ENCODE measurements at places on chromosomes 16 and 17.

GRCh38 chr17:74877592-74878548 is 5.1 kb upstream of the FDXR start:
- no peak for DNase-seq

GRCh38 chr17:45305530-45306087 is 11.2 kb downstream of the MAP3K14 start:
- DNase-seq: no peak

GRCh38 chr16:83651871-83652270 is 155.9 kb upstream of the HSBP1 start:
- DNase-seq: no peak

DNA sequence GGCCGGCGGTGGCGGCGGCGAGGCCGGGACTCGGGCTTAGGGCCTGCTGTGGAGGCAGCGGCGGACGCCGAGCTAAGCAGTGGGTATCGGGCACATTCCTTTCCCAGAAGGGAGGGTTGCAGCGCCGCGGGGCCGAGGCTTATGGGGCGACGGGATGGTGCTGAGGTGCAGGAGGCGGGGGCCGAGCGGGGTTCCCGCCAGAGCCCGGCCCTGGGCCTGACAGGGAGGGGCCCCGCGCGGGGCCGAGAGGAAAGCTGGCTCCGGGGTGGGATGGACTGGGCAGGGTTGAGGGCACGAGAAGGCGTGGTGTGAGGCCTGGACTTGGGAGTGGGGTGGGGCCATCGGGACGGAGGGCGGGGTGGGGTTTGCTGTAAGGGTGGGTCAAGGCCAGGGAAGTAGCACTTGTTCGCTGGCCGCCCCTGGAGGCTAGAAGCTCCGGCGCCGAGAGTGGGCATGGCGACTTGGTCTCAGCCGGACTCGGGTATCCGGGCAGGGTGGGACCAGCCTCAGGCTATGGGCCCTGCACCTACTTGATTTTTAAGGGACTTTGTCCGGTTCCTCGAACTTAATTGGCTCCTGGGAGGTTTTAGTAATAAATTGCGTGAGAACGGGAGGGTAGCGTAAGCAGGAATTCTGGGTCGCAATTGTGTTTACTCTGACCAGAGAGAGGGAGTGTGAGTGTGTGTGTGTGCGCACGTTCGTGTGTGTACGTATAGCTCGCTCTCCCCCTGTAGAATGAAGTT is 396 bp downstream of the NFE2L1 start:
- DNase-seq: peak; percentile 82

GRCh38 chr17:65131946-65132345 is 5.2 kb upstream of the RGS9 start:
- DNase-seq: no peak

- DNase-seq: no peak
Measured at GRCh38 chr16:87209808-87210512, 107.2 kb downstream of the C16orf95 start.

DNA sequence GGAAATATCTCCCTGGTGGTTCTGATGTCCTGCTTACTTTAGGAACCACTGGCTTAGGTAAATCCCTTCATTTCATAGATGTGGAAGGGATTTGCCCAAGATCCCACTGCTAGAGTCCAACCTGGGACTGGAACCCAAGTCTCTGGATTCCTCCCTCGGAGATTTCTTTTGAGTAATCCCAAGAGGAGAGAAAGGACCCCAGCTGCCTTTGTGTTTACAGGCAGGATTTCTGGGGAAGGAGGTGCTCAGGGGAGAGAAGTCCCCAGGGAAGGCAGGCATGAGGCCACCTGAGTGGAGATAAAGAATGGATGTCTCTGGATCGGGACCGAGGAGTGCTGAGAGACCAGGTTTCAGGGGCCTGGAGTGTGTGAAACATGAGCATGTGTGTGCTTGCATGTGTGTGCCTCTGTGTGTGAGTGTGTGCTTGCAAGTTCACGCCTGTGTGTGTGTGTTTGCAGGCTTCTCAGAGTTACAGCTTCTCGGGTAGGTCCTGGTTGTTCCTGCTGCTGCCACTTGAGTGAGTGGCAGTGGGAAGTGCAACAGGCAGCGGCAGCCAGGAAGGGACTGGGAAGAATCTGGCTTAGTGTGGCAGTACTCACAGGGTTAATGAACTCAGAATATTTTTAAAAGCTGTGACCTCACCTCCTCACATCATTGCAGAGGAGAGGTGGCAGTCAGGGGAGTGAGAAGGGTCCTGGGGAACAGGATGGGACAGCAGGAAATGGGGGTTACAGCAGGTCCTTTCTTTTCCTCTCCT is 2.2 kb downstream of the KCNH6 start:
- no peak for DNase-seq

DNA sequence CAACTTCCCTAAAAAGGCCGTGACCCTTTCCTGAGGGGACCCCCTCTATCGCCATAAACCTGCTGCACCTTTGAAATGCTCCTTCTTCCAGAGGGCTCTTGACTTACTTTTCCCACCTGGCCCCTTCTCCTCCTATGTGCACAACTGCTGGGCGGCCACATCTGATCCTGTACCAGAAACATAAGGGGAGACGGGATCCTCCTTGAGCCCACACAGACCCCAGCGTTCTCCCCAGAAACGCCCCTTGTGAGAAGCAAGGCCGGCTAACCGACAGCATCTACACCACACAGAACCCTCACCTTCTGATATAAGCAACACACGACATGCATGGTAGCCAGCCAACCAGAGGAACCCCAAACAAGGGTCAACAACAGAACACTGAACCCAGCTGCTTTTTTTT is 14.2 kb upstream of the MNT start:
- no peak for DNase-seq

- DNase-seq: no peak
Measured at GRCh38 chr16:81036751-81037350, 1.2 kb downstream of the ATMIN start.

GRCh38 chr16:15790458-15790857 is 66.4 kb downstream of the MYH11 start:
- no peak for DNase-seq

DNA sequence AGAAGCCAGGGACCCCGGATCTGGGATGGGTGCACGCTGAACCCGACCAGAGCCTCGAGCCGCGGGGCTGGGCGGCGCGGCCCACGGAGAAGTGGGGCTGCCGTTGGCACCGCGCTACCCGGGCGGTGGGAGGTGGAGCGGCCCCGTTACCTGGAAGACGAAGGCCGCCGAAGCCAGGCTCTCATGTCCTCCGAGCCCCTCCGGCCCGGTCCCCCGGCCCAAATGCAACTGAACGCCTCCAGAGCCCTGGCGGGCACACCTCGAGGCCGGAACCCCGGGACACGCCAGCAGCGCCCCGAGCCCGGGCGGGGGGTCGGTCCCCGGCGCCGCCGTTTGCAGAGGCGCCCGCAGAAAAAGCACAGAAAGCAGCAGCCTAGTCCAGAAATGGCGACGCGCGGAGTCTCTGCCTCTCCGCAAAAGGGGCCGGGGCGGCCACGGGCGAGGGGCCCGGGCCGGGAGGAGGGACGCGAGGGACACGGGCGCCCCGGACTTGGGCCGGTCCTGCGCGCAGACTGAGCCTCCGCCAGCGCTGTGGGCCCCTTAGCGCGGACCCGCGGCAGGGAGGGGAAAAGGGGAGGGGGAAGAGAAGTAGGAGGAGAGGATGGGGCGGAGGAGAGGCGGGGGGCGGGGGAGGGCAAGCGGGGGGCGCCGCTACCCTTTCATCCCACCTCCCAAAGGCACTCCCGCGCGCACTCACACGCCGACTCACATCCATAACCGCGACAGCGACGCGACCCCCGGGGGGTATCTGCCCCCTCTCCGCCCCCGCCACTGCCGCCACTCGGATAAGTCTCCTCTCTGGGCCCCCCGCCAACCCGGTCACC is 1.4 kb downstream of the AXIN2 start:
- no peak for DNase-seq

- DNase-seq: no peak
Measured at GRCh38 chr17:82050761-82051641, 610 bp downstream of the RFNG start.

GRCh38 chr17:51913491-51914205 is 244.9 kb downstream of the CA10 start:
- DNase-seq: no peak

- no peak for DNase-seq
Measured at GRCh38 chr17:47720196-47720595, 12.8 kb upstream of the TBX21 start.

DNA sequence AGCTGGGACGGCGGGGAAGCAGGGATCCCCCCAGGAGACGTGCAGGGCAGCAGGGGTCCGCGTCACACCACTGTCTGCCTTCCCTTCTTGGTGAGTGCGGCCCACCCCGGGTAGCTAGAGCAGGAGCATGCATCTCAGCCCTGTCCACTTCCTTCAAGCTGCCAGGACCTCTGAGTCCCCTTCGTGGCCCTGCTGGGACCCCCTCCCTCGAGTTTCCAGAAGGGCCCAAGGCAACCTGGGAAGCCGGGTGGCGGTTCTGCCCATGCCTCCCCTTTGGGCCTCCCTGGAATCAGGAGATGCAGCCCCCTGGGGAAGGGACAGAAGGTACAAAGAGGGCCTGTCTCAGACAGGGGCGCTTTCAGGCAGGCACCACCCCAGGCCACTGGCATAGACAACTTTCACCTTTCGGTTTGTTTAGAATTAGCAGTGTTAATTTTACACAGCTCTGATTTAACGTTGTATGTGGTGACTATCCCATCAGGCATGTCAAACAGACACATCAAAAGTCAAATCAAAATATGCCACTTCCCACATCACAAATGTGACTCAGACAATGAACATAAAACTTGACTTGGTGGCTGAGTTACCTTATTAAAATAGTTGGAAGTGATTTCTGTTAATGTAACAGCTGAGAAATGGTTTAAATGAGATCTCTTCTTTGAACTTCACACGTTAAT is 94.5 kb upstream of the METRNL start:
- no peak for DNase-seq

DNA sequence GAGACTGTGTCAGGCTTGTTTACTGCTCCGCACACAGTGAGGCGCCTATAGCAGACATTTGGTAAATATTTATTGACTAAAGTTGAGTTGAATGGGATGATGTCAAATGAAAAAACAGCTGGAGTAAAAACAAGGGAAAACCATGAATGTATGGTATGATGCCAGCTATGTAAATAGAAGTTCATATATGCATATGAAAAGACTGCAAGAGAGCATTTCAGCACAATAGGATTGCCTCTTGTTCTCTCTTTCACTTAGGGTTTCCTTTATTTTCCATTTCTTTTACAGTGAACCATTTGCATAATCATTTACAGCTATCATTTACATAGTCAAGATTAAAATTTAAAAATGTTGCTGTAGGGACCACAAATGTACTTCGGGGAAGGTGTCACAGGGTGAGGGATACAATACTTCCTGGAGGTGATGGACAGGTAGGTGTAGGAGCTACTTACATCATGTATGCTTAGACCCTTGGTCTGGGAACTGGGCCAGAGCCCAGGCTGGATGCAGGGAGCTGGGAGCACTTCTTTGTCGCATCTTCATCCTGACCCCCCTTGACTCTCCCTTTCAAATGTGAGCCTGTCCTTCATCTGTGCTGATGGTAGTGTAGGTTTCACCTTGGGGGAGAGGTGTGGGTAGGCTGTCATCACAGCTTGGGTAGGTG is 113.3 kb downstream of the UTP18 start:
- DNase-seq: no peak

- no peak for DNase-seq
Measured at GRCh38 chr16:48681520-48681919, 71.5 kb upstream of the N4BP1 start.

- no peak for DNase-seq
Measured at GRCh38 chr16:26118575-26118974, 426.8 kb downstream of the HS3ST4 start.

- no peak for DNase-seq
Measured at GRCh38 chr16:3732171-3732570, 14.8 kb upstream of the TRAP1 start.

- no peak for DNase-seq
Measured at GRCh38 chr16:27779641-27780164, 229.8 kb downstream of the KATNIP start.

DNA sequence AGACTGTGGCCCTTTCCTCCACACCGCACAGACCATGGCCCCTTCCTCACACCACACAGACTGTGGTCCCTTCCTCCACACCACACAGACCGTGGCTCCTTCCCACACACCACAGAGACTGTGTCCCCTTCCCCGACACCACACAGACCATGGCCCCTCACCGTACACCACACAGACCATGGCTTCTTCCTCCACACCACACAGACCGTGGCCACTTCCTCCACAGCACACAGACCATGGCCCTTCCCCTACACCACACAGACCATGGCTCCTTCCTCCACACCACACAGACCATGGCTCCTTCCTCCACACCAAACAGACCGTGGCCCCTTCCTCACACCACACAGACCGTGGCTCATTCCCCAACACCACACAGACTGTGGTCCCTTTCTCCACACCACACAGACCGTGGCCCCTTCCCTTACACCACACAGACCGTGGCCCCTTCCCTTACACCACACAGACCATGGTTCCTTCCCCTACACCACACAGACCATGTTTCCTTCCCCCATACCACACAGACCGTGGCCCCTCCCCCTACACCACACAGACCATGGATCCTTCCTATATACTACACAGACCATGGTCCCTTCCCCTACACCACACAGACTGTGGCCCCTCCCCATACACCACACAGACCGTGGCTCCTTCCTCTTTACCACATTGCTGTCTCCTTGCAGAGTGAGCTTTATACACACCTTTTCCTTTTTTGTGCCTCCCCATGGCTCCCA is 297.5 kb upstream of the FOXF1 start:
- no peak for DNase-seq

DNA sequence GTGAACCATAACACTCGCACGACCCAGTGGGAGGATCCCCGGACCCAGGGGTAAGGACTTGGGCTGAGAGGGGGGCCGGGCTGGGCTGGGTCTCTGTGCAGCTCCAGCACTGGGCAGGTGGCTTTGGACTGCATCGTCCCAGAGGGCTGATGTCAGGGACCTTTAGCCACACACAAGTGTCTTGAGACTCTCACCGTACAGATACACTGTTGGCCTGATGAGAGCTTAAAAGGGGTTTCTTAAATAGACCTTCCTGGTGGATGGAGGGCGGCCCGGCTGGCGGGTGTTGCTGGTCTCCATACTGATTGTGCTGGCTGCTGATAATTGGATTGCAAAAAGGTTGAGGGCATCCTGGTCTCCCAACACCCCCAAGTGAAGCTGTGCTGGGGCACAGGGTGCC is 21.7 kb upstream of the CLEC18A start:
- no peak for DNase-seq

- DNase-seq: no peak
Measured at GRCh38 chr17:15287538-15288267, 22.6 kb upstream of the PMP22 start.

GRCh38 chr17:52419229-52419641 is 260.7 kb upstream of the CA10 start:
- peak; percentile 92 for DNase-seq

DNA sequence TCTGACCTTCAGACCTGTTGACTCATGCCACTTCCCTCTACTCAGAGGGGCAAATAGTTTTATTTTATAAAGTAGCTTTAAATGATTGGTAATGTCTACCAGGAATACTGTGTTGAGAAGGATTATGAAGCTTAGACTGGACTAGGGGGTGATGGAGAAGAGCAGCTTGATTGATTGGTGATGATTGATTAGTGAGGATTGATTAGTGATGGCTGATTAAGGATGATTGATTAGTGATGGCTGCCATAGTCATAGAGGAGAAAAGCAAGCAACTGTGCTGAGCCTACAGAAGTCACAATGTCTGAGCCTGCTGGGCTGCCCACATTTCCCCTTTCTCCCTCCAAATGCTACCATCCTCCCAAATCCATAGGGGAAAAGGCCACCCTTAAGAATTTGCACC is 206.8 kb upstream of the SALL1 start:
- DNase-seq: no peak
